Hematopoietic multipotent progenitor cell treated with erythropoietin and hydrocortisone succinate and interleukin-3 and kit ligand, for 8 days (in vitro differentiated cells): ENCODE measurements at places on chromosomes 7 and 10.
A peak's percentile ranks its signal among the peaks of the same experiment; 100 is the strongest.

- no peak for DNase-seq
Measured at GRCh38 chr10:121607310-121608055, 9.2 kb upstream of the FGFR2 start.

GRCh38 chr10:127715782-127716378 is 21.1 kb upstream of the FOXI2 start:
- DNase-seq: peak; percentile 44

DNA sequence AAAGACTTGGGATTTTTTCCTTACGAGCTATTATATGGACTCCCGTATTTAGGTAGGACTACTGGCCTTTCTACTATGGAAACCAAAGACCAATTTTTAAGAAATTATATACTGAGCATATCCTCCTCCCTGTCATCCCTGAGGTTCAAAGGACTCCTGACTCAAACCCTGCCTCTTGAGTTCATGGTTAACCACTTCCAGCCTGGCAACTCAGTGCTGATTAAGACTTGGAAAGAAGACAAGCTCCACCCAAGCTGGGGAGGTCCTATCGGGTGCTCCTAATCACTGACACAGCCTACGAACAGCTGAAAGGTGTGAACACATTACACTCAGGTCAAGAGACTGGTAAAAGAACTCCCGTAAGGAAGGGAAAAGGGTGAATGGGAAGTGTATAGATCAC is 66.8 kb downstream of the LYZL2 start:
- peak; percentile 31 for DNase-seq

DNA sequence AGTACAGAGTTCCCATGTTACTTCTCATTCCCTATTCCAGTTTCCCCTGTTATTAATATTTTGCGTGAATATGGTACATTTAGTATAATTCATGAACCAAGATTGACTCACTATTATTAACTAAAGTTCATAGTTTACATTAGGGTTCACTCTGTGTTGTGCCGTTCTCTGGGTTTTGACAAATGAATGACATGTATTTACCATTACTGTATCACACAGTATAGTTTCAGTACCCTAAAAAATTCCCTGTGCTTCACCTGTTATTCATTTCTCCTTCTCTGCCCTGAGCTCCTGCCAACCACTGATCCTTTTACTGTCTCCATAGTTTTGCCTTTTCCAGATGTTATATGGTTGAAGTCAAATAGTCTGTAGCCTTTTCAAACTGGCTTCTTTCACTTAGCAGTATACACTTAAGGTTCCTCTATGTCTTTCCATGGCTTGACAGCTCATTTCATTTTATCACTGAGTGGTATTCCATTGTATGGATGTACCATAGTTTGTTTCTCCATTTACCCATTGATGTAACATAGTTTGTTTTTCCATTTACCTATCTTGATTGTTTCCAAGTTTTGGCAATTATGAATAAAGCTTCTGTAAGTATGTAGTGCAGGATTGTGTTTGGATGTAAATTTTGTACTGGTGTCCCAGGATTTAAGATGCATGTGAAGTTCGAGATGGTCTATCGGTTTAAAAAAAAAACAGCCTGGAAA is 58.8 kb downstream of the CDK14 start:
- no peak for DNase-seq

DNA sequence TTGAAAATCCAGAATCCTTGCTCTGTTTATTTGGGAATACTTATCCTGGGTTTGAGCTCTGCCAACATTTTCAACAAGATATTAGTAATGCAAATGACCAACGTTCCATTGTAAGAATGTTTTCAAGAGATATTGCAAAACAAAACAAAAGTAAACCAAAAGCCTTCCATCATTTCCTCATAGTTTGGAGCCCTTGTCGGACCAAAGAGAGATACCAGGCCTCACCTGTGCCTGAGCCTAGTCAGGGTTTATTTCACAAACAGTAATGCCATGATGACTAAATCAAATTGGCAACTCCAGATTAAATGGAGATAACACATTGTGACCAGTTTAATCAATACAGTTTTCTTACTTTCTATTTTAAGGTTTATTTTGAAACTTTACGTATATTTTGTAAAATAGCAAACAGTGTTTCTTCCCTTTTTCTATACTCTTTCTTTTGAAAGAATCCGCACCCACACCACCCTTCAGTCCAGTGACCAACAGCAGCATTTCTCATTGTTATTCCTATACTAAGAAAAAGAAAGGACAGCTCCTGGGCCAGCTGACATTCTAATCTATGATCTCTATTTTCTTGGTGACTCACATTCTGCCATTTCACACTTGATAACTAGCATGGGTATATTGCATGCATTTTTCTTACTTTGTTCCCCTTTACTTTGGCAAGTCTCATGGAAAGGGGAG is 168.5 kb upstream of the MEOX2 start:
- DNase-seq: no peak

DNA sequence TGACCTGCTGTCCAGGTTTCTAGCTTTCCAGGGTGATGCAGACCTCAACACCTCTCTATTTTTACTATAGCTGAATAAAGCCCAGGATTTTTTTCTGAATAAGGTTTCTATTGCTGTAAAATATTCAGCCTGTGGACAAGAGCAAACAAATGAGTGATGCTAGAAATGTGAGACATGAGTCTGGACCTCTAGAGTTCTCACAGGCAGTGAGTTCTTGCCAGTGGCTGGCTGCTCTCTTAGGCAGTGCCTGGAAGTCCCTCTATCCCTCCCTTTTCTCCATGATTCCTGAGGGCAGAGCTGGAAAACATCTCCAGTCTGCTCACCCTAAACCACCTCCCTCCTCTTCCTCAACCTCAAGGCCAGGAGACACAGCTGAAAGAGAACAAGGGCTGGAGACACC is 793.8 kb upstream of the IGFBP3 start:
- no peak for DNase-seq

DNA sequence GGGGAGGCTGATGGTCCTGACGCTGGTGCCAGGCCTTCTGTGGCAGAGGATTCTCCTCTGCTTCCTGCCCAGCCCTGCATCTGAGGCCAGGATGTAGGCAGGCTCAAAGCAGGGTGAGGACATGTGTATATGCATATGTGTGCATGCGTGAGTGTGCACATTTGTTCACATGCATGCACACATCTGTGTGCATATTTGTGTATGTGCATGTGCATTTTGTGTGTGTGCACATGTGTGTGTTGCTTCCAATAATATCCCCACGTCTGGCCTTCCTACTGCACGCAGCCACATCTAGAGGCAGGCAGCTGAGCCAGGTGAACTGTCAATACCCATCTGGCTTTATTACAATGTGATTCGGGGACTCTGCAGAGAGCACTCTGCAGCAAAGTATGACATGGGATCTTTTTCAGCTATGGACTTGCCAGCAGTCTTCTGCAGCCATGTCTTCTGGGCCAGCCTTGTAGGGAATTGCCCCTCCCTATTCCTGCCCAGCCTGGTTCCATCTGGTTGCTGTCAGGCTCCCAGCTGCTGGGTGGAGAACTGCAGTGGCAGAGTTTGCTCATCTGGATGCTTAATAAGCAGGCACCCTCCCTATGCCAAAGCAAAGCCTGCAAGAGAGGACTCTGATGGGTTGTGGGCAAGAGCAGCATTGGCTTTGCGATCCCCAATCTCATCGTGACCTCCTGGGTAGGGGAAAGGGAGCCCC is 140.7 kb downstream of the PFKFB3 start:
- no peak for DNase-seq

- DNase-seq: no peak
Measured at GRCh38 chr10:5564537-5565204, 39.9 kb downstream of the CALML3 start.

GRCh38 chr10:125584954-125585353 is 98.0 kb downstream of the TEX36 start:
- no peak for DNase-seq

GRCh38 chr10:112565434-112566053 is 118.5 kb downstream of the VTI1A start:
- DNase-seq: peak; percentile 81

GRCh38 chr10:76191336-76191735 is 759.9 kb downstream of the LRMDA start:
- DNase-seq: no peak

DNA sequence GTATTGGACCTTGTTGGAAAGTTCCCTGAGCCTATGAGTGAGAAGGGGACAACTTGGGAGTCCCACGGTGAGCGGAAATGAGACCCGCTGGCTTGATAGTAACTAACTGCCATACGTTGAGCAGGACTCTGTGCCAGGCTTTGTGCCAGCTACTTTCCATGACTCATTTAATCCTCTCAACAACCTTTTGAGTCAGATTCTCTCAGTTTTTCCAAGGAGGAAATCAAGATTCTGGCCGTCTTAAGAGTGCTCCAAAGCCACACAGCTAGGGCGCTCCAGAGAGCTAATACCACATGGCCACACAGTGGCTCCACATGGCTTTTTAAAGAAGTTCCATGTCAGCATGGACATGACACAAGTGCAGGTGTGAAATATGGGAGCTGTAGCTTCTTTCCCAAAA is 55.7 kb downstream of the NOD1 start:
- DNase-seq: peak; percentile 60

DNA sequence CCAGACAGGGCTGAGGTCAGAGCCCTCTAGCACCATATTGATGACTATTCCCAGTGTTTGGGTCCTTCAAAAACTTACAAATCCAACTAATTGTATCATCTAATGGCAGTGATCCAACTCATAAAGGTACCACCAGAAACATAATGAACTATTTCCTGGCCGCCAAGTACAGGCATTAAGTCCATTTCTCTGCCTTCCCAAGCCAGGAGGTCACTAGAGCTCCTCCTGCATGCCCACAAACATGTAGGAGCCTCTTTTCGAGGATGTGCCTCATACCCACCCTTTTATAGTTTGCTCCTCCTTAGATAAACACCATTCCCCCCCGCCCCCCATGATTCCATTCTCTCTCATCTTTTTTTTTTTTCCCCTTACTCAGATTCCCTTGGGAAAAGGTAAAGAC is 91.3 kb downstream of the CHN2 start:
- DNase-seq: no peak

DNA sequence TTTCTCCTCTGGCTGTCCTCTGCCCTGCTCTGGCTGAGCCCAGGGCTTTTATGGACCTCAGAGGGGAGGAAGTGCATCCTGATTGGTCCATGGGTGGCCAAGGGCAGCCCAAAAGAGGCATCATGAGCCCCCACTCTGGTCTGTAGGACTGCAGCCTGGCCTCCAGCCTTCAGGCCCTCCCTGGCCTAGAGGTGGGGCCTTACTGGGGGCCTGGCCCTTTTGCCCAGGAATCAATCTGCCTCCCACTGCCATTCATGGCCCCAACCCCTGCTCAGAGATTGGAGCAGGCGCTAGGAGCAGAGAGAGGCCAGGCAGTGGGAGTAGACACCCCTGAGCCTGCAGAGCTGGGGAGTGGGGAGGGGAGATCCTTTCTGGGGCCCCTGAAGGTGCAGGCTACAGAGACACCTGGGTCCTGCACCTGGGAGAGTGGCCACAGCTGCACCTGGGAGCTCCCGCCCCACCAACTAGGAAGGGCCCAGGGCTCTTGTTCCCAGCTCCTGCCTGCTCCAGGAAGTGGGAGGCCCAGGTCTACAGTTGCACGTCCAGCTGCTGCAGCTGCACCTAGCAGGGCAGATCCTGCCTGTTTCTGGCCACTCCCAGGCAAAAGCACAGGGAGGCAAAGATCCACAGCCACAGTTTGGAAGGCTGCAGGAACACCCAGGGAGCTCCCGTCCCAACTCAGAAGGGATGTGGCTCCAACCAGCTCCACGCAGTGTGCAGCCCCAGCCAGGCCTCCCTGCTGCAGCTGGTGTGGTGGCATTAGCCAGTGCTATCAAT is 6.4 kb upstream of the DYNC2I1 start:
- DNase-seq: no peak

DNA sequence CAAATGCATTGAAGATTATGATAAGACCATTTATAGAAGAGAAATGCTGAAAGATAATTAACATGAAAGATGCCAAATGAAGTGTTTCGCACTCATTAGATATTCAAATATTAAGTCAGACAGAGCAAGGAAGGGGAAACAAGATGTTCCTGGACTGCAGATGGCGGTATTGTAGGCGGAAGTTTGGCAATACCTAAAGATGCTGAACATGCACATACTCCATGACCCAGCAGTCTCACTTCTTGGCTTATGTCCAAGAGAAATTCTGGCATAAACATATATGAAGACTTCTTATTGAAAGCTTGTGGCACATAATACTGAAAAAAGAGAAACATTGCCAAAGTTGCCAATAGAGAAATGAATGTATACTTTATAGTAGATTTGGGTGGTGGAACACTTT is 325.4 kb upstream of the SEMA3C start:
- peak; percentile 25 for DNase-seq

- peak; percentile 93 for DNase-seq
Measured at GRCh38 chr10:75137533-75138438, 26.3 kb downstream of the SAMD8 start.

- DNase-seq: no peak
Measured at GRCh38 chr10:13716081-13717071, 129.6 kb downstream of the PRPF18 start.

DNA sequence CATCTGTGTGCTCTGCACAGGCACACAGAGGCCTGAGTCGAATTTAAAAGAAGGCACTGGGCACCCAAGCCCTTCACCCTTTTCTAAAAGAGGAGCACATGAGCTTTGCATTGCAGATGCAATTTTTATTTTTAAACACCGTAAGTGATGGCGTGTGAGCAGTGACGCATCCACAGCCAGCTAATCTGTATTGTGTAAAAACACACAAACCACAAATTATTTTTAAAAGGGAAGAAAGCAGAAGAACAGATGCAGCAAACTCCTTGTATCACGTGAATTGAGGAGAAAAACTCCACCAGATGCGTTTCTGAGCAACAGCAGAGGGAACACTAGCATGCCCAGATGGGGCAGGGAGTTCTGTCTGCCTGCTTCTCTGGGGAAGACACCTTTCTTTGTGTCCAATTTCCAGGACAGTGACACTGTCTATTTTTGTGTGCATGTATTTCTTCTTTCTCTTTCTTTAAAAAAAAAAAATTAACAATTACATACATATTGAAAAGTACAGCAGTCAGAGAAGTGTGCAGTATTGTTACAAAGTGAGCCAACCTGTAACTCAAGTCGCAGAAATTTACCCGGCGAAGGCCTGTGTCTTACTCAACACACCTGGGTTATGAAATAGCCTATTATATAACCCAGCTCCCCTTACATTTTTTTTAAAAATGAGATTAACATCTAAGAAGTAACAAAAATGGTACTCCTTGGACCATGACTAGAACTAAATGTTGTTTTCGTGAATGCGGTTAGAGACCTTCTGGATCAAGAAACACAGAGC is 39.2 kb downstream of the EEPD1 start:
- peak; percentile 11 for DNase-seq

- DNase-seq: no peak
Measured at GRCh38 chr10:11049806-11050205, 32.1 kb downstream of the CELF2 start.
